Calu3 (cell line): ENCODE measurements at places on chromosomes 6 and 20.
A peak's percentile ranks its signal among the peaks of the same experiment; 100 is the strongest.

- H3K27me3 ChIP-seq: no peaks in the 10 kb centered on the region
- H3K4me1 ChIP-seq: peaks cover 45% of the 10 kb centered on the region
- no peak overlapping the region for H3K4me3 ChIP-seq
- DNase-seq: no peak
- H3K36me3 ChIP-seq: peaks cover 9% of the 10 kb centered on the region
- H3K27ac ChIP-seq: no peak overlapping the region
Measured at GRCh38 chr6:163319609-163320366, 94.7 kb upstream of the QKI start.

GRCh38 chr20:11267131-11267761, 593.4 kb upstream of the JAG1 start:
- H3K36me3 ChIP-seq: peaks cover 13% of the 10 kb centered on the region
- peak; percentile 52 for DNase-seq
- no peaks in the 10 kb centered on the region for H3K27me3 ChIP-seq
- H3K4me1 ChIP-seq: peaks cover 61% of the 10 kb centered on the region
- peak overlapping the region; percentile 59 for H3K27ac ChIP-seq

DNA sequence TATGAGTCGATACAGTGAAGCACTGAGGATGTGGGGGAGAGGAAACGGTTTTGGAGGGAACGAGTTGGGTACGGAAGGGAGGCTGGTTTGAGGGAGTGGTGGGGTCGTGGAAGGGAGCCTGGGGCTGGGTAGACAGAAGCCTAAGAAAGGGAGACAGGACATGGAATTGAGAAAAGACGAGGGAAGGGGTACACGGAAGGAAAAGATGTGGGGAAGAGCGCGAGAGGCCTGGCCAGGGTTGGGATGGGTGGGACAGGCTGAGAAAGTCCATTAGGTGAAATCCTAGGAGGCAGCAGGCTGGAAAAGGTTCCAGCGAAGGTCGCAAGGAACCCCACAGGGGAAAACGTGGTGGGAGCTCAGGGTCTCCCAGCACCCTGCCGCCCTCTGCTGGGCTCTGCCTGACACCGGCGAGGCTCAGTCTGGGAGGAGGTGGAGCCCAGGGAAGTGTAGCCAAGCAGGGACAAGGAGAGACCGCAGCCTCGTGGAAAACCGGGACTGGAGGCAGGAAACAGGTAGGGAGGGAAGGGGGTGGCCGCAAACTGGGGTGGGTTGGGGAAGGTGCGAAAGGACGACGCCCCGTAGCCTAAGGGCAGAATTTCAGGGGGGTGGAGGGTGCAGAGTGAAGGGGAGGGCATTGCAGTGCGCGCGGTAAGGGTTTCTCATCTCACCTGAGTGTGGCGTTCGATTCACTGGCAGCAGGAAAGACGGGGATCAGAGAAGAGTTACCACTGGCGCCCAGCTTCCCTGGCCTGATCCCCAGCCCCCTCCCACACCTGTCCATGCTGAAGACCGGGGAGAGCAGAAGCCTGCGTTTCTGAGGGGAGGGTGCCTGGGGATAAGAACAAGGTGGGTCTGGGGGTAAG, 4.3 kb downstream of the GABBR1 start:
- peak overlapping the region; percentile 32 for H3K27ac ChIP-seq
- H3K4me3 ChIP-seq: peak overlapping the region; percentile 70
- DNase-seq: peak; percentile 86
- peaks cover 32% of the 10 kb centered on the region for H3K4me1 ChIP-seq
- H3K36me3 ChIP-seq: peaks cover 35% of the 10 kb centered on the region

GRCh38 chr6:11730641-11731040, 48.0 kb downstream of the ADTRP start:
- no peak for DNase-seq
- no peaks in the 10 kb centered on the region for H3K27me3 ChIP-seq
- H3K4me3 ChIP-seq: no peak overlapping the region
- no peaks in the 10 kb centered on the region for H3K4me1 ChIP-seq

DNA sequence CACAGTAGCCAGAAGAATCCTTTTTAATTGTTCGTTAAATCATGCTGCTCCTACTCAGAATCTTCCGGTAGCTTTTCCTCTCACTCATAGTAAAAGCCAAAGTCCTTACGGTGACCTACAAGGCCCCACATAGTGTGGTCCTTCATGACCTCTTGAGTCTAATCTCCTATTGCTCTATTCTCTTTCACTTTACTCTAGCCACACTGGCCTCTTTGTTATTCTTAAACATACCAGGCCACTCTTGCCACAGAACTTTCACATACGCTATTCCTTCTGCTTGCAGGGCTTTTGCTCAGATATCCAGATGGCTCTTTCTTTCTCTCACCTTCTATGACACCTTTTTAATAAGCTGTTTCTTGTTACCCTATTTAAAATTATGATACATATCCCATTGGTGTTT, 25.7 kb downstream of the ZNF391 start:
- H3K27ac ChIP-seq: no peak overlapping the region
- H3K4me3 ChIP-seq: no peak overlapping the region
- no peaks in the 10 kb centered on the region for H3K27me3 ChIP-seq
- DNase-seq: no peak

DNA sequence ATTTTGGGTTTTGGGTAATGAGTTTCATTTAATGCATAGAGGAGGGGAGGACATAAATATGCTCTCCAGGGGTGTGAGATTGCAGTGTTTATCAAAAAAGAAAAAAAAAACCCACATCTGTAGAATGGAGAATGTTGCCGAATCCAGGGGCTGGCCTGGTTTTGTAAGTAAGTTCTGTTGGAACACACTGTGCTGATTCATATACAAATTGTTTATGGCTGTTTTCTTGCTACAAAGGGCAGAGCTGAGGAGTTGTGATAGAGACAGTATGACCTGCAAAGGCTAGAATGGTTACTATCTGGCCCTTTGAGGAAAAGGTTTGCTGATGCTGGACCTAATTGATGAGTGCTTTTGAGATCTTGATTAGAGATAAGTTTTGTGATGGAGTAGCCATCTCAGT, 30.4 kb downstream of the SCAF8 start:
- no peaks in the 10 kb centered on the region for H3K36me3 ChIP-seq
- H3K27me3 ChIP-seq: no peaks in the 10 kb centered on the region
- H3K4me3 ChIP-seq: no peak overlapping the region
- no peak overlapping the region for H3K27ac ChIP-seq
- no peak for DNase-seq

- H3K27ac ChIP-seq: no peak overlapping the region
- DNase-seq: no peak
- H3K36me3 ChIP-seq: no peaks in the 10 kb centered on the region
- no peak overlapping the region for H3K4me3 ChIP-seq
Measured at GRCh38 chr20:4160761-4161305, 145.5 kb upstream of the RNF24 start.

DNA sequence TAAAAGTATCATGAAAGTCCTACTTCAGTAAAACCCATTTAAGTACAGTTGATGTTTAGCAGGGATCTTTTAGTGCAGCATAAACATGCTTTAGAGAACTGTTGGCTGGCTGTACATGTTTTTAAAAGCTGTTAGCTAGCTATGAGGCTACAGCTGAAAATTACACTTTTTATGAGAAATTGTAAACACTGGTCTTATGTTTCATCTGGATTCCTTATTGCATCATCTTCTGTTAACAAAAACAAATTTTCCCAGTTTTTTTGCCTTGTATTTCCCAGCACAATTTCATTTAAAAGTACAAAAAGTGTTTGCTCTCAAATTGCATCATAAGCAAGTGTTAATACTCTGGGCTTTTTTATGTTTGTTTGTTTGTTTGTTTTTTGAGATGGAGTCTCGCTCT, 18.3 kb upstream of the HLA-E start:
- DNase-seq: no peak
- H3K4me1 ChIP-seq: peaks cover 14% of the 10 kb centered on the region
- no peak overlapping the region for H3K4me3 ChIP-seq
- no peak overlapping the region for H3K27ac ChIP-seq
- peaks cover 6% of the 10 kb centered on the region for H3K36me3 ChIP-seq
- peaks cover 78% of the 10 kb centered on the region for H3K27me3 ChIP-seq

DNA sequence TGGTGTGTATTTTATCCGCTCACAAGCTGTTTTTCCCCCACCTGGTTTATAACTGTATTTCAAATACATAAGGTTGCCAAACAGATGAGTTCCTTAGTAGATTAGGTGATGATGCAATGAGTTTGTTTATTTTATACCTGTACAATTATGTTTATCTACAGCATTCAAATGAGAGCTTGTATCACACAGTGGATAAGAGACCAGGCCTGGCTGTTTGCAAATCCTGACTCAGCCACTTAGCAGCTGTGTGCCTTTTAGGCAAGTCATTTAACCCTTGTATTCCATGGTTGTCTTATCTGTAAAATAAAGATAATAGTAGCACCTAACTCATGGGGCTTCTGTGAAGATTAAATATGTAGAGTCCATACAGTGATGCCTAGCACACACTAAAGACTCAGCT, 143.7 kb downstream of the MOXD1 start:
- no peaks in the 10 kb centered on the region for H3K4me1 ChIP-seq
- no peak for DNase-seq
- H3K27ac ChIP-seq: no peak overlapping the region
- no peaks in the 10 kb centered on the region for H3K36me3 ChIP-seq
- H3K27me3 ChIP-seq: no peaks in the 10 kb centered on the region

GRCh38 chr6:87182940-87183339, 27.6 kb downstream of the ZNF292 start:
- no peaks in the 10 kb centered on the region for H3K27me3 ChIP-seq
- no peaks in the 10 kb centered on the region for H3K36me3 ChIP-seq
- H3K27ac ChIP-seq: no peak overlapping the region

DNA sequence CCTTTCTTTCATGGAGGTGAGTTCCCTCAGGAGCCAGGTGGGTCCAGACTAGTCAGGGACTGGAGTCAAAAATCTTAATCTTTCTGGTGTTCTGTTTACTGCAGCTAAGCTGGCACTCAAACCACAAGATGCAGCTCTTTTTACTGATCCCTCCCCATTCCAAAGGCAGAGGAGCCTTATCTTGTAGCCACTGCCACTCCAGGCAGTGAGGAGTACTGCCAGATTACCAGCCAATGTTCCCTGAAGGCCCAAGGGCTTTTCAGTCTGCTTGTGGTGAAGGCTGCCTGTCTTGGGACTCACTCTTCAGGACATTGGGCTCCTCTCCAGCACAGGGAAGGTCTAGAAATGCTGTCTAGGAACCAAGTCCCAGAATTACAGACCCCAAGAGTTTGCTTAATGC, 490.4 kb upstream of the ADGRB3 start:
- no peaks in the 10 kb centered on the region for H3K36me3 ChIP-seq
- H3K27ac ChIP-seq: no peak overlapping the region
- no peak overlapping the region for H3K4me3 ChIP-seq
- no peaks in the 10 kb centered on the region for H3K27me3 ChIP-seq
